Activated T-helper 9 cell treated with anti-CD3 and anti-CD28 coated beads, Interleukin-2, amount 50 U/mL, for 16 hours (primary cell): ENCODE measurements at places on chromosomes 7 and 10.

DNA sequence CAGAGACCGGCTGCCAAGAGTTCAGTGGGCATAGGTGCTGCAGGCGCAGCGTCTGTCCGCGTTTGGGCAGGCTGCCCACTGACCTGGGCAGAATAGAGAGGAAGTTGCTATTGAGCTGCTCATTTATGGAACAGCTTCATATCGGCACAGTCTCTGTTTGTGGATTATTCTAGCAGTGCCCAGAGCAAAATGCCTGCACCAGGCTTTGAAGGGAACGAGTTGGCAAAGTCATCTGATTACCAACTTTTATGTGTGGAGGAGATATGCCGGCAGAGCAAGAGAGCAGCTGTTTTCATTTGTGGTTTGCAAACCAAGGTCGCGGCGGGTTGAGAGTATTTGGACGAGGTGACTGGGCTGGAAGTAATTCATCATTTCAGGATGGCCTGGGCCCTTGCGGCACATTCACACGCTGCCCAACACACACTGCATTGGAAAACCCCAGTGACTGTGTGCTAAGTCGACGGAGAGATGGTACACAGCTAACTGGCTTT is 228.5 kb downstream of the TCERG1L start:
- DNase-seq = no peak

- DNase-seq = no peak
Observed at GRCh38 chr10:76950354-76950753, 687.3 kb downstream of the KCNMA1 start.

DNA sequence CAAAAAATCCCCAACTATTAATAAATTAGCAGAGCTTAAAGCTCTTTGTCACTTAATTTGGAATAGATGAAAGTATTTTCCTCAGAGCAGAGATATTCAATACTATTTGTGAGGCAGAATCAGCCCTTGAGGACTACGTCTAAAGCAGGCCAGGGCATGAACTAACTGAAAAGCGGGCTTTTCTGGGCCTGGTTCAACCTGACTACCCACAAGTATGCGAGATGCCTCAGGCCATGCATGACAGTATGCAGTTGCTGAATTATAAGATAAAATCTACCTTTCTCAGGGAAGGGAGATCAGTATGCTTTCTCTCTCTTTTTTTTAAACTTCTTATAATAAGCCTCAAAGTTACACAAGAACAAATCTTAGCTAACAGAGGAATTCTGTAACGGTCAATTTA is 20.1 kb downstream of the TMEM168 start:
- no peak for DNase-seq

DNA sequence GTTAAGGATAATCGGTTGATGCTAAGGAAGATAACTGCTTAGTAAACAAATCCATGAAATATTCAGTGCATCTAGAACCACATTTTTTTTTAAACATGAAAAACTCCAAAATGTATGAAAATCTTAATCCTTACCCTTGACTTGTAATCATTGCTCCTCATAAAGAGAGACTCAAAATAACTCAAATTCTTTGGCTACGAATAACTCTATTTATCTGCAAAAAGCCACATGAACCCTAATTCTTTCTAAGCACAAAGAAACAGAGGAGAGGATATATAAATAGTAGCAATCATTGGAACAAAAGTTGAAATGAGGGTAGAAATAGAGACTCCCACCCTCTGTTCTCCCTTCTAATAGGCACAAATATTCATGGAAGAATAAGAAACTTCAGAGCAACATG is 40.2 kb downstream of the ANK3 start:
- DNase-seq = no peak

GRCh38 chr7:34659472-34660075 is 1.6 kb downstream of the NPSR1 start:
- no peak for DNase-seq

DNA sequence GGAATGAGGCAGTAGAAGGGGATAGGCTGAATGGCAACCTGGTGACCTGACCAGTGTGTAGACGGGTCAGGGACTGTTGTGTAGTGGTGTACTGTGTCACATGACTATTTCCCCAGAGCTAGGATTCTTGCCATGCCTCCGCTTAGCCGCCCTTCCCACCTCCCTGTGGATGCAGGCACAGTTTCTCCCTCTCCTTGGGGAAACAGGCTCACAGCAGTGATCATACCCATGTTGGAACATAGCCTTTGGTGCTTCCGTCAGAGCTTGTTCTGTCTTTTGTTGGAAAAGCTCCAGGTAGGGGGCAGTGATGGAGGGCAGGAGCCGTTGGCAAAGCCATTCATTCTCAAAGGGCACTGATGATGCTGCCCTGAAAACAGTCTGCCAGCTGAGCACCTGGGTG is 44.3 kb downstream of the OGDH start:
- DNase-seq = no peak

- no peak for DNase-seq
Observed at GRCh38 chr10:19815731-19816410, 361 bp upstream of the PLXDC2 start.

DNA sequence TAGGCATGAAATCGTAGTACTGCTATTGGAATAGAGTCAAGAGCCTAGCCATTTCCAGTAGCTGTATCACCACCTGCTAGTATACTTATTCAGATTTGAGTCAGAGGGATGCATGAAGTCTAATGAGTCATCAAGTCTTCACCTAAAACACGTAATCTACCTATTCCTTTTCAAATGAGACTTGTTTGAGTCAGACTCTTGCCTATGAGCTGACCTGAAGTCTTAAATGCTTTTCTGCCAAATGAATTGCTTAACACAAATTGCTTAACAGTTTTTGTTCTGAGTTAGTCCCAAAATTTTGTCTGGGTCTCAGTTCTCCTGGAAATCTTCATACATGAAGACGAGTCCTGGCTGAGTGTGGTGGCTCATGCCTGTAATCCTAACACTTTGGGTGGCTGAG is 165.2 kb downstream of the GNAT3 start:
- DNase-seq = no peak

DNA sequence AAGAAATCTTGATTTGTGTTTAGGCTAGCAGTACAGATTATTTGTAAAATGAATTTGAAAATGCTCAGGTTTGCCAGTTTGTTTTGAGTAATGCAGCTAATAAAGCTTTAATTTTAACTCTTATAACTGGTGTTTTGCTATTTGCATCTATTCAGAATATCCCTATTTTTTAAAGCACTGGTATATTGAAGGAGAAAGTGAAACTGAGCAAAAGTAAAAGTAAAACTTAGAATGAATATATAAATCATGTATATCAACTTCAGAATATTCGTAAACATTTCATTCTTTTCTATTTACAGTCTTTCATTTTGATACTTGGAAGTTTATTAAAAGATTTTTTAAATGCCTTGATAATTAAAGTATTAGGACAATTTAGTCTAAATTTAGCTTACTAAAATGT is 26.2 kb downstream of the TASOR2 start:
- DNase-seq = no peak

- DNase-seq = no peak
Observed at GRCh38 chr10:77157248-77158019, 480.2 kb downstream of the KCNMA1 start.

DNA sequence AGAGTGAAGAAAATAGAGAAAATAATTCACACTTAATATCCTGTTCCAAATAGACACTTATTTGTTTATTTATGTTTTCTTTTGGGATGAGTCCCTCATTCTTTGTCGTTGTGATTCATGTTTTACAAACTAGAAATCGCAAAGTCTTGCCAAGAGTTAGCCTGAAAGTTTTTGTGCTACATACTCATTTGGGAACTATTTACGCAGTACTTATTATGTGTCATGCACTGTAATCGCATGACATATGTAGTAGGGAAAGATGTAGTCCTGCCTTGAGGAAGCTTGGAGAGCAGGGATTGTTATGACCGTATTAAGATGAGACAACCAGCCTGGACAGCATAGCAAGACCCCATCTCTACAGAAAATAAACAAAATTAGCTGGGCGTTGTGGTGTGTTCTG is 189.3 kb downstream of the ABCA13 start:
- no peak for DNase-seq

DNA sequence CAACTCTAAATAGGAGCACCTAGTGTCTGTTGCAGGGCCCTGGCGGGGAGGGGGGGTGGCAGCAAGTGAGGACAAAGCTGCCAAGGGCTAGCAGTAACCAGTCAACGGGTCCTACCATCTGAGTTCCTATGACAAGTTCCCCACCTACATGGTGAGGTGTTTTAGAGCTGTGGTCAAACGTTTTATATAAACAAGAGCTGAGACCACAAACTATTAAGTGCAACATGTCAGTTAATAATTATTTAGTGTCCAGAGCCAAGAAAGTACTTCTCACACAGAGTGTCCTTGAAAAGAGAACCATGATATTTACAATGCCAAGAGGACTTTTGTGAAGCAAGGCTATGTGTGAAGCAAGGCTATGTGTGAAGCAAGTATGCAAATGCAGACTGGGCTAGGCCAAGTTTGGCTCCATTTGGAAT is 434.7 kb downstream of the TNS3 start:
- no peak for DNase-seq

- DNase-seq = no peak
Observed at GRCh38 chr7:127393368-127394058, 1.0 kb upstream of the ZNF800 start.

DNA sequence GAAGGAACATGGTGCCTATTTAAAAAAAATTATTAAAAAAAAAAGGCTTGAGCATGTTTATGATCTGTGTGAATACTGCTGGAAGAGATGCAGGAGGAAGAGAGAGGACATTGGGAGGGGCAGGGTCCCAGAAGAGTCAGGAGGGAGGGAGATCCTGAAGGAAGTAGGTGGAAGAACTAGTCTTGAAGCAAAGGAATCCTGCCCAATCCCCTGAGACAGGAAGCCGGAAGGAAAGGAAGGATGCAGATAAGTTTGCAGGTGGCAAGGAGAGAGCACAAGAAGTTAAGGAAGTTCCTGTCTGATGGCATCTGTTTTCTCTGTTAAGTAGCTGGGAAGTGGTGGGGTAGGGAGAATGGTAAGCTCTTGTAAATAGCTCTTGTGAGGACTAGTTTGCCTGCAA is 318.5 kb downstream of the DOCK4 start:
- DNase-seq = no peak

DNA sequence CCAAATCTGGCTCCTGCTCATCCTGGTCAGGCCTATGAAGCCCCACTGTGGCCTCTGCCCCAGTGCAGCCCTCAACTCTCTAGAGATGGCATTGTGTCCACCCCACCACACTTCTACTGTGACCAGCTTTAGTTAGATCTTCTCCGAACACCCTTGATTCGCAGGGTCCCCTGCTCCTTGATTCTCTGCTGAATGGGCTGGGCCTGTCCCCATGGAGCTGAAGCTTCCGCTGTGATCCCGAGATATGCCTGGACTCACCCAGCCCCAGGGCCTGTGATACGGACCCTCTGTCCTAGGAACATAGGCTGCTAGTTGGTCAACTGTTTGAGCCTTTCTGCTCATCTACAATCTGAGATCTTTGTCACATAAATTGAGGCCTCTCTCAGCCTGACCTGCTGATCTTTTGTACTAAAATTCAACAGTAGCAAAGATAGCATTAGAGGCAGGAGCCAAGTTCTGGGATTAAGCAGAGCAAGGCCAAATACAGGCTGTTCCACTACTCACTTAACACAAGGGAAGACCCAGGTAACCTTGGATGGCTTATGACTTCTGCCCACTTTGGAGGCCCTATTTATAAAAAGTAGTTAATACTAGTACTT is 6.5 kb upstream of the PPIF start:
- DNase-seq = no peak

DNA sequence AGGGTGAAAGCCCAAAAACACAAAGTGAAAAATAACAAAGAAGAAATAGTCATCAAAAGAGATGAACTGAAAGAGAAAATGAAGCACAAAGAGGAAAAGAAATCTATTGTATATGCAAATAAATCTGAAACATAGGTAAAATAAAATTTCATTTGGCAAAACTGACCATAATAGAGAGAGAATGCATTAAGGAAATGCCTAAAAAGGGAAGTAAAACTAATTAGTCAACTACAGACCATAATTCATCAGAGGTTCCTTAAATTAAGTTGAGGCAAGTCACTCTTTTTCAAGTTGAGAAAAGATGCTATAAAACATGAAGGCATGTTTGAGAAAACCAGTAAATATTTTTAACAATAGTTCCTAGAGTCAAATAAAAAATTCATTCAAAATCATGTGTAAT is 233.3 kb downstream of the LRRN3 start:
- no peak for DNase-seq

DNA sequence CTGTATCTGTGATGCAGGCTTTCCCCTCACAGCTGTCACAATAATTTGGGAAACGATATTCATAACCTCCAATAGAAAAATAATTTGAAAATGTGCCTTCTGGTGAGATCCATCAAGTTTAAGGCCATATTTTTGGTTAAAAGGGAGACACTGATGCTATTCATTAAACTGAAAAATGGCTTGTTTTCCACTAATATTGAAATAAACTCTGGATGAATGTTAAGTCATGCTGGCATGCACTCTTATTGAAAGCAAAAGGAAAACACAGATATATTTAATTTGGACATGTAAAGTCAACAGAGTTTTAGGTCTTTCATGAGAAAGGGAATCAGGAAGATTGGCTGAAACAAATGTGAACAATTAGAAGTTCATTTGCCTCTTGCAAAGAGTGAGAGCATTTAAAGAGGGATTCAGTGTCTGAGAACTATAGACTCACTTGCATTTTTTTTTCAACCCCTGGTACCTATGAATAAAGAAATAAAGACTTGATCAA is 879.2 kb downstream of the LRMDA start:
- DNase-seq = no peak

DNA sequence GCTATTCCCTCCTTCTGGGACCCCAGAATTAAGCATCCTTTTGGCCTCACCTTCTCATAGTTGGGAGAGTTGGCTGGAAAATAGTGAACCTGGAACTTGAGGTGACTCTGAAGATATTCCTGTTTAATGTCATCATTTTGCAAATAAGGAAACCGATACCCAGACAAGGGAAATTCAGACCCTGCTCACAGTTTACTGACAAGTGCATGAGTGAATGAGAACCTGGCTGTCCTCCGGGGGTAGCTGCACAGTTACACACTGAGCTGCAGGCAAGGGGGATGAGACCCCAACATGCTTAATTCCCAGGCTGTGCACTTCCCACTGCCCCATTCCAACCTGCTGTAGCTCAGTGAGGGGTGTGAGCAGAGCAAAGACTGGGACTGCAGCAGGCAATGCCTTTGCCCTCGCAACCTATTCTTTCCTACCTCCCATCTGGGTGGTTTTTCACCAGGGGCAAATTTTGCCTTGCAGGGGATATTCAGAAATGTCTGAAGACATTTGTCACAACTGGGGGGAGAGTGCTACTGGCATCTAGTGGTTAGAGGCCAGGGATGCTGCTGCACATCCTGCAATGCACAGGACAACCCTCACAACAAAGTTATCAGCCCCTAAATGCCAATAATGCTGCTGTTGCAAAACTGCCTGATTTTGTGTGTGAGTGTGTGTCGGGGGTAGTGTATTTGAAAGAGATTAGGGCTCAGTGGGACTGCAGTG is 136.2 kb downstream of the SORCS3 start:
- no peak for DNase-seq
